ENCODE measurements at places on chromosomes 12 and 14. TPM values are rescaled to one million over a fixed set of nuclear protein-coding genes. Genes with fewer than 3 reads are reported as not detected.

DNA sequence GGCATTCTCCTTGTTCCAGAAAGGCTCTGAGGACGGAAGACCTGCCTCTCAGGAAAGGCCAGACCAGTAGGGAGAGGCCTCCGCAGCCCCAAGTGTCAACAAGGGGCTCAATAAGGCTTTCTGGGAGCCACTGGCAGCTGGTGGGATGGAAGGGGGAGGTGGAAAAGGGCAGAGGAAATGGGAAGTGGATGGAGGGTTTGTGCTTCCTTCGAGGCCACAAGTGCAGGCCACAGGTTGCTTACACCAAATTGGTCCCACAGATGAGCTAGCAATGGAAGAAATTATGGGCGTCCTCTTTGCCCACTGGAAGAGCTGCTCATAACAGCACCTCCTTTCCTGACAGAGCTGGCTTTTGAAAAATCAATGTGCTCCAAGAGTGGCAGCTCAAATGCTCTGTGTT is 28.2 kb downstream of the P2RX4 start:
- H3K27me3 ChIP-seq = no peaks in the 10 kb centered on the region
- no peak overlapping the region for H3K27ac ChIP-seq
- peaks cover 2% of the 10 kb centered on the region for H3K4me1 ChIP-seq
- peaks cover 19% of the 10 kb centered on the region for H3K36me3 ChIP-seq
- H3K4me3 ChIP-seq = no peak overlapping the region

- H3K4me1 ChIP-seq = no peaks in the 10 kb centered on the region
- no peak overlapping the region for H3K27ac ChIP-seq
- H3K4me3 ChIP-seq = no peak overlapping the region
- no peaks in the 10 kb centered on the region for H3K27me3 ChIP-seq
- H3K36me3 ChIP-seq = no peaks in the 10 kb centered on the region
These were observed 15.9 kb upstream of the CLEC4E start for GRCh38 chr12:8556531-8557097.

DNA sequence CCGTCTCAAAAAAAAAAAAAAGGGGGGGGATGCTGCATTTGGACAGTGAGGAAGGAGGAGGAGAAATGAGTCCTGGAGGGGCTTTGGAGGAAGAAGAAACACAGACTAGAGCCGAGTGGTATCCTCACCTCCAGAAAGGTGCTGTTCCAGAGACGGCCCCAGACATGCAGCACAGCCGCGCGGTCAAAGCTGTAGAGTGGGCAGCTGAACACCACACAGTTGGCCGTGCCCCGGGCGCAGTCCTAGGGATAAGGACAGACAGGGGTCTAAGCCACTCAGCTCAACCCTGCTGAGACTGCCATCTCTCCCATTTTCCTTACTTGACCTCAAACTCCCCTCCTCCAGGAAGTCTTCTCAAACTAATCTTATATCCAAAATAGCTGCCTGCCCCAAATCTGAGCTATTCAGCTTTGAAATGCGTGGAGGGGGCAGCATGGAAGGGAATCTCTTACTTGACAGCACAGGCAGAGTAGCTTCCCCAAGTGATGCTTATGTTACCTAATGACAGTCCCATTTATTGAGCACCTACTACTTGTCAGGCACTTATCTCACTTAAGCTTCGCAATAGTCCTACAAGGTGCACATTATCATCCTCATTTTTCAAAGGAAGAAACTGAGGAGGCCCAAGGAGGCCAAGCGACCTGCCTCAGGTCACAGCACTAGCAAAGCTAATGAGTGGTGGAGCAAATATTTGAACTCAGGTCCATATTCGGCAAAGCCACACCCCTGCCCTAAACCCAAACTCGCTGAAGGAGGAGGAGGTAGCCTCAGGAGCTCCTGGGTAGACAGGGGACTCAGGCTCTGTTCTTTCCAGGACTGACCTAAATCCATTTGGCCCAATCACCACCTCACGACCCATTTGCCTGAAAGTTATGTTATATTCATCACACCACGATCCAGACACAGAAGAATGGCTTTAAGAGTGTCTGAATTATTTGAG is 18.7 kb downstream of the ITGA7 start:
- H3K4me3 ChIP-seq = no peak overlapping the region
- no peak overlapping the region for H3K27ac ChIP-seq
- H3K4me1 ChIP-seq = no peaks in the 10 kb centered on the region
- H3K27me3 ChIP-seq = peaks cover 5% of the 10 kb centered on the region
- no peaks in the 10 kb centered on the region for H3K36me3 ChIP-seq

AICDA gene
- total RNA-seq = not detected

DNA sequence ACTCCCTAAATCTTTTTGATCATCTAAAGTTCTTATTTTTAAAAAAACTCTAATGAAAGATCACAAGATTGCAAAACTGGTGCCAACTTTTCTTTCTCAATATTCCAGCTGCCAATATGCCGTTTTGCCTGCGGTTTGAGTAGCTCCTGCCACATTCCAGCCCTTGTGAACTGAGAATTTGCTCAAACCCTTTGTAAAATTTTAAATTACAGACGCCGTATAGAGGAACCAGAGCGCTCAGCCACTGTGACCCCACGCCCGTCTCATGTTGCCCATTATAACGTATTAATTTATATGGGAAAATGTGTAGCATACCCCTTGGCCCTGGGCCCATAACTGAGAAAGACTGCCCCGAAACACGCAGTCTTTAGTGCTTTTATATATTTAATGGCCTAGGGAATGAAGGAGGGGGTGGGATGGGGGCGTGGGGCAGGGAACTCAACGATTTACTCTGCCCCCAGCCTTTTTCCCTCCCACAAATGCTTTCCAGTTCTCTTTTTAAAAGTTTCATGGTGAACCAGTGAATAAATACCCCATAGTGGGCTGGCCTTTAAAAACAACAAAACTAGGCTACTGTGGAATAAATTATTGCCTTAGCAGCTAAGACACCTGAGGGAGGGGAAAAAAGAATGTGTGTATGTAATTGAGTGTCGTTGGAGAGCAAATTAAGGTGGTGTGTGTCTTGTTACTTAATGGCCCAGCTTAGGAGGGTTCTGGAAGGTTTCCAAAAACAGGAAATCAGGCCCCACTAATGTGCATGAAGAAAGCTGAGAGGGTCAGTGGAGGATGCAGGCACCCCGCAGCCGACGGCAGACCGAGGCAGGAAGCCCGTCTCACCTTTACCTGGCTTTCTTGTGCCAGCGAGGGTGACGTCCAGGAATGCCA is 45.7 kb upstream of the RFLNA start:
- no peaks in the 10 kb centered on the region for H3K36me3 ChIP-seq
- no peak overlapping the region for H3K27ac ChIP-seq
- H3K27me3 ChIP-seq = peaks cover 50% of the 10 kb centered on the region
- H3K4me1 ChIP-seq = no peaks in the 10 kb centered on the region

DNA sequence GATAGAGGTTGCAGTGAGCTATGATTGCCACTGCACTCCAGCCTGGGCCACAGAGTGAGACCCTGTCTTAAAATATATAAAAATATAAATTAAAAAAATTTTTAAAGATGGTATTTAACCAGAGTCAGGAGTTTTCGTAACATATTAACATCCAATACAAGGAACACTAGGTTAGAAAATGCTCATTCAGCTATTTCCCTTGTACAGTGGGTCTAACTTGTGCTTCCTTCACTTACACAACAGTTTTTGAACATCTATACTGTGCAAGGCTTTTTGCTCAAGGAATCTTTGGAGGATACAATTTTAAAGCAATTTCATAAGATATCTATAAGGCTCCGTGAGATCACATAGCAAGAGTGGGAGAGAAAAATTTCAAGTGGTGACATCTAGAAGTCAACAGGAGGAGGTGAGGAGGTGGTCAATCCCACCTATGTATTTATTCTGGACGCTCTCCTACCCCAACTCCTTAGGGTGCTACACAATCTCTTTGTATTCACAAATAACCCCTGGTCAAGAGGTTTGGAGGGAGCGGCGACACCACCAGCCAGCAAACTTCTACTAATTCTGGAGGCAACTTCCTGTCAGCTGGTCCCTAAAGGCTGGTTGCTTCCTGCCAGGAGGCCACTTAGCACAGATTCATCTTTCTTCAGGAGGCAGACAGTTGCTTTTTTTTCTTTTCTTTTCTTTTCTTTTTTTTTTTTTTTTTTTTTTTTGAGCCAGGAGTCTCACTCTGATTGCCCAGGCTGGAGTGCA is 22.2 kb downstream of the DUSP16 start:
- H3K36me3 ChIP-seq = no peaks in the 10 kb centered on the region
- no peak overlapping the region for H3K27ac ChIP-seq
- DNase-seq = no peak
- H3K4me1 ChIP-seq = no peaks in the 10 kb centered on the region
- no peaks in the 10 kb centered on the region for H3K27me3 ChIP-seq

GRCh38 chr12:66637699-66638301 is 41.1 kb downstream of the GRIP1 start:
- H3K4me1 ChIP-seq = no peaks in the 10 kb centered on the region
- DNase-seq = no peak
- no peak overlapping the region for H3K27ac ChIP-seq
- H3K4me3 ChIP-seq = no peak overlapping the region
- no peaks in the 10 kb centered on the region for H3K27me3 ChIP-seq

PLEKHD1 gene
- total RNA-seq = not detected

PTPRR gene
- total RNA-seq = 0.18 TPM

DNA sequence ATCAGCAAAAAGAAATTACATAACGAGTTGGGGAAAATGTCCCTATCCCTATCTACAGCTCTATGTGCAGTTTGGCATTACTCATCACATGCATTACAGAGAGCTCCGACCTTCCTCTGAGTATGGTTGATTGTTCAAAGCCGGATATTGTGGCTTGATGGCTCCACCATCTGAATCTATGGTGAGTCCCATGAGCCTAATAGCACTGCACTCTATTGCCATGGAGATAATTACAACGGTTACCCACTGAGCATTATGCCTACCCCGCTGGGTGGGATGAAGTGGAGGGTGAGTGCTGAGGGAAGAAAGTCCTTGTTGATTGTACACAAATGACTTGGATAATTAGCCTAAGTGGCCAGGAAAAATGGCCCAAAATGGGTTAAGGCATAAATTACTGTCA is 800.5 kb downstream of the NRXN3 start:
- H3K36me3 ChIP-seq = no peaks in the 10 kb centered on the region
- H3K4me1 ChIP-seq = peaks cover 7% of the 10 kb centered on the region
- no peak overlapping the region for H3K4me3 ChIP-seq
- no peak for DNase-seq
- H3K27me3 ChIP-seq = no peaks in the 10 kb centered on the region
- H3K27ac ChIP-seq = no peak overlapping the region

- no peak overlapping the region for H3K27ac ChIP-seq
- H3K4me3 ChIP-seq = no peak overlapping the region
- no peaks in the 10 kb centered on the region for H3K4me1 ChIP-seq
- peaks cover 4% of the 10 kb centered on the region for H3K36me3 ChIP-seq
These were observed 42.8 kb downstream of the PRICKLE1 start for GRCh38 chr12:42546709-42547108.

- H3K27ac ChIP-seq = no peak overlapping the region
- DNase-seq = peak; percentile 54
- peaks cover 15% of the 10 kb centered on the region for H3K4me1 ChIP-seq
- H3K4me3 ChIP-seq = no peak overlapping the region
- H3K36me3 ChIP-seq = no peaks in the 10 kb centered on the region
- H3K27me3 ChIP-seq = no peaks in the 10 kb centered on the region
These were observed 108.6 kb downstream of the FOXN3 start for GRCh38 chr14:89308232-89308959.

DNA sequence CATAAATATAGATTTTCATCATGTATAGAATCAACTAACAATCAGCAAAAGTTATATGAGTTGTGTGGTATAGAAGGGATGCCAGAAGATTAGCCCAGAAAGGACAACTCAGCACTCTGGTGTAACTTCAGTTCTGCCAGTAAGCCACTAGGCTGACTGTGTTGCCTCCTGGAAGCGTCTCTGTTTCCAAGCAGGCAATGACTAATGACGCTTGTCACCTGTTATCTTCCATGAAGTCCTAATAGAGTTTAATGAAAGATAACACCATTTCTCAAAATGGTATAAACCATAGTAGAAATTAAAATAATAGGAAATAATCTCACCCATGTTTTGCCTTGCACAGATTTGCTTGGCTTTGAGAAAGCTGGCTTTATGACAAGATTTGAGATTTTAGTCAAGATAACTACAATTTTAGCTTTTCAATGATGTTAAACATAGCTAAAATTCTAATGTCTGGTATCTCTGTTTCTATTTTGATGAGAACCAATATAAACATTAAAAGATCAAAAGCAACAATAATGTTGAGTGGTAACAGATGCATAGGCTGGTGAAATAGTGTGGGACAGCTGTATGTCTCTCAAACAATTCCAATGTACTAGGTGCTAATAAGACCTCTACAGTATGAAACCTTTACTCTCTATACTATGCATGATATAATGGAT is 9.0 kb upstream of the RNU6-7 start:
- no peak for DNase-seq
- H3K27ac ChIP-seq = no peak overlapping the region
- no peak overlapping the region for H3K4me3 ChIP-seq
- no peaks in the 10 kb centered on the region for H3K4me1 ChIP-seq
- peaks cover 2% of the 10 kb centered on the region for H3K27me3 ChIP-seq

KLRG1 gene
- total RNA-seq = 0.56 TPM

DNA sequence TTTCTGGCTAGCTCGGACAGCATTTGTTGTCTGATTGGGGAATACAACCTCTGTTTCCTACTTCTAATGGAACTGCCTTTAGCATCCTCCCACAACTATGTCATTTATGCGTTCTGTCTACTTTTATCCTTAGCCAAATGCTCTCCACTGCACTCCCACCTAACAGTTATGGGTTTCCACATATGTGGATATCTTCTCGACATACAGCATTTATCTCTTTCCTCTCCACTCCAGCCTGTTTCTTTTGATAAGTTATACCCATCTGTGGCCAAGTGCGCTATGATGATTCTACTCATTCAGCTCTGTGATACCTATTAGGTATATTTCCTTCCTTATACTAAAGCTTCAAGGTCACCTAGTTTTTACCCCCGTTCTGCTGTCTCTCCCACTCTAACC is 122.2 kb upstream of the NAP1L1 start:
- H3K27ac ChIP-seq = no peak overlapping the region
- peaks cover 2% of the 10 kb centered on the region for H3K27me3 ChIP-seq
- H3K4me1 ChIP-seq = no peaks in the 10 kb centered on the region
- no peak for DNase-seq

- H3K27me3 ChIP-seq = peaks cover 5% of the 10 kb centered on the region
- H3K27ac ChIP-seq = no peak overlapping the region
- no peak overlapping the region for H3K4me3 ChIP-seq
These were observed 25.3 kb upstream of the DHRS2 start for GRCh38 chr14:23610815-23611289.

GPR84 gene
- total RNA-seq = not detected

ESRRB gene
- not detected for total RNA-seq

DNA sequence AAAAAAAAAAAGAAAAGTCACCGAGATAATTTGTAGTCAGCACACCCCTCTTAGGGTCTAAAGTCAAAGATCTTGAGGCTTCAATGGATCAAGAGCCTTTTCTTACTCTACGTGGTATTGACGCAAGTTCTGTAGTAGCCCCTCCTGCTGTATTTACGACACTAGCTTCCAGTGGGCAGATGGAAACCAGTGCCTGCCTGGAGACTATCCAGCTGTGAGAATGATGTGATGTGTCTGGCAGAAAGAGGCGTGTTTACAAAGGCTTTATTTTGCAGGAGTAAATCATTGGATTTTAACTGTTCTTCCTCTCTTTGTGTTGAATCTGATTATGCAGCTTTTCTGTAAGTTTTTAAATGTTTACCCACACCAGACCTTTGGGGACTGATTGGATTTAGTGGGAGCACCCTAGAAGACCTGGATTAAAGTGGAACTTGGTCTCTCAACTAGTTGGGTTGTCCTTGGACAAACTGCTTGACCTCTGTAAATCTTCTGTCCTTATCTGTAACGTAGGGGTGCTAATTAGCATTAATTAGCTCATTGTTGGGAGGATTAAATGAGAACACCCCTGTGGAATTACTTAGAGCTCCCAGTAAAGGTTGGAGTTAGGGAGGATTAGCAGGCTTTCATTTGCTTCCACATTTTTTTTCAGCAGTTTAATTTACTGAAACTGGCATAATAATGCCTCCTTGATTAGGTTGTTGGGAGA is 72.4 kb downstream of the RASSF3 start:
- H3K27me3 ChIP-seq = no peaks in the 10 kb centered on the region
- no peak overlapping the region for H3K4me3 ChIP-seq
- H3K36me3 ChIP-seq = peaks cover 9% of the 10 kb centered on the region
- H3K27ac ChIP-seq = no peak overlapping the region
- H3K4me1 ChIP-seq = peaks cover 9% of the 10 kb centered on the region
- DNase-seq = peak; percentile 93

Measured in IMR-90 (cell line).